ENCODE measurements at places on chromosomes 2 and 18. TPM values are rescaled to one million over a fixed set of nuclear protein-coding genes. Genes with fewer than 3 reads are reported as not detected.

GRCh38 chr18:47997338-47997780, 66.9 kb upstream of the SMAD2 start:
- DNase-seq = peak; percentile 76

The MAP3K19 gene
- total RNA-seq = not detected

The VWC2L gene
- not detected for total RNA-seq

DNA sequence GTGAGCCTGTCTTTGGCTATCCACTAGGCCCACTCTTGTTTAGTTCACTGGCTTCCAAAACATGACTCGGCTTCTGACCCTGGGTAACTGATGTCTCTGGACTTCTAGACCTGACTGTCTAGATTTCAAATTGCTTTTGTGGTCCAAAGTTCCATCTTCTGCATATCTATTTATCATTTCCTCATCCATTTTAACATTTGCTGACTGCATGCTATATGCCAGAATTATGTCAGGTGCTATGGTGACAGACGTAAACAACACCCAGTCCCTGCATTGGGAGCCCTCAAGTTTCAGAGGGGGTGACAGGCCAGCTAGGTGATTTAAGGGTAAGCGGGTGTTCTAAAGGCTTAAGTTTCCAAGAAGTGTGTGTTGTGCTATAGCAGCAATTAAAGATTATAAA, 140.9 kb downstream of the PIEZO2 start:
- DNase-seq = no peak

DNA sequence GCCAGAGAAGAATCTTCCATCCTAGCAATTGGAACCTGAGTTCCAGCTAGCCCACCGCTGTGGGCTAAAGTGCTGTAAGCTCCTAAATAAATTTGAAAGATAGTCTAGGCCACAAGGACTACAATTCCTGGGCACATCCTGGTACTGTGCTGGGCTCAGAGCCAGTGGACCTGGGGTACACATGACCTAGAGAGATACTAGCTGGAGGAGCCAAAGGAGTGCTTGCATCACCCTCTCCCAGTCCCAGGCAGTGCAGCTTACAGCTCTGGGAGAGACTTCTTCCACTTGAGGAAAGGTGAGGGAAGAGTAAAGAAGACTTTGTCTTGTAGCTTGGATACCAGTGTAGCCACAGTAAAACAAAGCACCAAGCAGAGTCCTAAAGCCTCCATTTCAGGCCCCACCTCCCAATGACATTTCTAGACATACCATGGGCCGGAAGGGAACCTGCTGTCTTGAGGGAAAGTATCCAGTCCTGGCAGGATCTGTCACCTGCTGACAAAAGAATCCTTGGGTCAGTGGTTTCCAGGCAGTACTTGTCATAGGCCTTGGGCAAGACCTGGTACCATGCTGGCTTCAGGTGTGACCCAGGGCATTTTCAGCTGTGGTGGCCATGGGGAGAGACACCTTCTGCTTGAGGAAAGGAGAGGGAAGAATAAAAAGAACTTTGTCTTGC, 89.5 kb downstream of the TMEM185B start:
- no peak for DNase-seq

DNA sequence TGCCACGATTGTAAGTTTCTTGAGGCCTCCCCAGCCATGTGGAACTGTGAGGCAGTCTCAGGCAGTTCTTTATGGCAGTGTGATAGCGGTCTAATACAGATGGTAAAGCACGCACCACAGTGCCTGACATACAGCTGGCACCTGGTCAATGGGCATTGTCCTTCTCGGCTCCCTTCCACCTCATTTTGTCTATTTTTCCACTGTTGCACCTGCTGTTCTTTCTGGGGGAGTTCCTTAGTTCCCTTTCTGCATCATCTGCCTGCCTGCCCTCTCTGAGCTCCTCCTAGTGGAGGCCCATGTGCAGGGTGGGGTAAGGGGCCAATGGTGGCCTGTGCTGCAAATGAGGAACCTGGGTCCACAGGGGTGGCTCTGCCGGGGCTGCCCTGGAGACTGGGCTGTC, 157.6 kb downstream of the LPIN1 start:
- no peak for DNase-seq

The RSAD2 gene
- total RNA-seq = 3.6 TPM

DNA sequence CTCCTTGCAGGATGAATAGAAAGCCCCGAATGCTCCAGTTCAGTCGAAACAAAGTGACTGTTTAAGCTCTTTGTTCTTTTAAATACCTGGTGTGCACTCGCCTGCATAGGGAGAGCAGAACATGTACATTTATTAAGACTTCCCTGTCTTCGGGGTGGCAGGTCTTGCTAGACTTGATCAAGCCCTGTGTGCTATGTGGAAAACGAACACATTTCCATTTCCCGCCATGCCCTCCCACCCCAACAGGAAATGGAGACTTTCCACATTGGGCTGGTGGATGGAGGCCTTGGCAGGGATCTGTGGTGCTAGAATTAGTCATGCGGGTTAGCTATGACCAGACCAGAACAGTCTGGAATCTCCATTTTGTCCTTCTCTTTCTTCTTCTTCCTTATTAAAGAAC, 321.0 kb upstream of the THSD7B start:
- peak; percentile 9 for DNase-seq

DNA sequence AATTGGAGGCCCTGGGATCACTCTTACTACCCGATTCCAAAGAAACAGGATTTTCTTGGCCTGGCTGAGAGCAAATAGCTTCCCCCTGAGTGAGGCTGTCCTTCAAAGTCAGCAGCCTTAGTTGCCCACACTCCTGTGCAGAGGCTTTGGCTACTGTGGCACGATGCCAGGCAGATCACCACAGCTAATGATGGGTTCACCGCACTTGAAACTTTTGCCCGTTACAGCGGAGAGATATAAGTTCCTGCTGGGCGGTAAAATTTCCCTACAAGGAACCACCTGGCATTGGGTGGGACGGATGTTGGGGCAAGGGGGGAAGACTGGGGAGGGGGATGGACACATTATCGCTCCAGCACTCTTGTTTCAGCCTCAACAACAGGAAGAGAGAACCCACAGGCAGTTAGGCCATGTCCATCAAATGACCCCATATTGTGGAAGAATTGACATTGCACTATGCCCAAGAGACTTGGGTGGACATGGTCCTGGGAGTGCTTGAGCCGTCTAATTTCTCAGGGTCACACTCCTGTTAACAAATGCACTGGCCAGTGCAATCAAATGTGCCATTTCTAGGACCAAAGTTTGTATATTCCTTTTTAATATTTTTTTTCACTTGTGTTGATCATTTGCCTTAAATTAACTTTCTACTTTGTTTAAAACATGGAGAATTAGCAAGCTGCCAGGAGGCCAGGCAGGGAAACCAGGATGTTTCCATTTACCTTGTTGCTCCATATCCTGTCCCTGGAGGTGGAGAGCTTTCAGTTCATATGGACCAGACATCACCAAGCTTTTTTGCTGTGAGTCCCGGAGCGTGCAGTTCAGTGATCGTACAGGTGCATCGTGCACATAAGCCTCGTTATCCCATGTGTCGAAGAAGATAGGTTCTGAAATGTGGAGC, 4.4 kb downstream of the IL1B start:
- DNase-seq = peak; percentile 73

GRCh38 chr18:48841381-48842258, 109.1 kb downstream of the SMAD7 start:
- DNase-seq = peak; percentile 87

DNA sequence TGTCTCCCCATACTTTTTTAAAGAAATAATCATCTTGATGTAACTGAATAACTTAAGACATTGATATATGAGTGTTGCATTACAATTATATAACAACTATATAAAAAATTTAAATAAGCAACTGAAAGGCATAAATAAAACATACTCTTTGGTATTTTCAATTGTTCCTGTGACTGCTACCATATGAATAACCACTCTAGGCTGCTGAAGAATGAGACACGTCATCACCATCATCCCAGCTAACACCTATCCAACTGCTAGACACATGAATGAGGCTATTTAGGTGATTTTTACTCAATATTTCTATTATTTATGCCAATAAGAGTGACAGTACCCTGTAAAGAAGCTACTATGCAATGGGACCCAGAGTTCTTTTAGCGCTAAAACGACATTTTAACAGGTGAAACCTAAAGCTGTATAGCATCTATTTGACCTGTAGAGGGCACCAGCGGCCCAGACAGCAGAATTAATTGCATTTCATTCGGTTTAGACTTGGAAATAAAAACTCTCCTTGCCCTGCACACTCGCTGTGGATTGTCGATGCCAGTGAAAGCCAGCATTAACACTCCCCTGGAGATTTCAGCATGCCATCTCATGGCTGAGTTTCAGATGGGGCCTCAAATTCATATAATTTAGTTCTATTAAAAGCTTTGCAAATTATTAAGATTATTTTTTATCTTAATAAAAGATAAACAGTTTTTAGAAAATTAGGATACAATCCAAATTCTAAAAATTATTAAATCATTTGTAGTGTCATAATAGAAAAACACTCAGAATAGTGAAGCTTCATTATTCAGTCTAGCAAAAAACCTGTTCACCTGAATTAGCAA, 89.4 kb upstream of the MAP2 start:
- DNase-seq = peak; percentile 70

The SCN7A gene
- not detected for total RNA-seq

DNA sequence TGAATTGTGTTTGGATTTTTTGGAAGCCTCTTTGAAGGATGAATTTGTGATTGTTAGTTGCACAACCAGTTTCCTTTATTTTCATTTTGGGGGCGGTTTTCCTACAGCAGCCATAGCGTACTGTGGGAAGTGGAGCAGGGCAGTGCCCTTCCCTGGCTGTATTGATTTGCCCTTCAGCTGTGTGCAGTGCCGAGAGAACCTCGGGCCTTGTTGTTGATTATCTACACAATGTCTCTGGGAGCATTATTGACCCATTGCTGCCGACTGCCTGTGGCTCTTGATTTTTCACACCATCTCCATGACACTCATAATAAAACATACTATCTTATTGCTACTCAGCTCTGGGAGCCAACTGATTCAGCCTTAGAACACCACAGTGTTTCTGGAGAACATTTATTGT, 162.2 kb upstream of the BOD1L2 start:
- no peak for DNase-seq

DNA sequence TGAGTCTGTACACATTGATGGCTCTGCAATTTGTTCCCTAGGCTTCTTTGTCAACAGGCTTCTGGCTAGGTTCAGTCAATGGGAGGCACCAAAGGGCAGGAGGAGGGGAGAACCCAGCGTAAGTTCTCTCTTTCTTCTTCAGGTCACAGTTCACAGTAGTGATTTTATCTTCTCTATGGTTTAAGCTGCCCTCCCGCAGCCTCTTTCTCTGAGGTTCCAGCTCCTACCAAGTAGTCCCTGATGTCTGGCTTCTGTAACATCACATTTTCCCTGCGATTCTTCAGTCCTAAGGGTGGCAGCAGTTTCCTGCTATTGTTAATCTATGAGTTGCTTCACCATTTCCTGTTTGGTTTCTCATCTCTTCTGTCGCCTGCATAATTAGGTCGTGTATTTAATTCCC, 107.4 kb downstream of the CPO start:
- peak; percentile 25 for DNase-seq

The PER2 gene
- 4.0 TPM for total RNA-seq

DNA sequence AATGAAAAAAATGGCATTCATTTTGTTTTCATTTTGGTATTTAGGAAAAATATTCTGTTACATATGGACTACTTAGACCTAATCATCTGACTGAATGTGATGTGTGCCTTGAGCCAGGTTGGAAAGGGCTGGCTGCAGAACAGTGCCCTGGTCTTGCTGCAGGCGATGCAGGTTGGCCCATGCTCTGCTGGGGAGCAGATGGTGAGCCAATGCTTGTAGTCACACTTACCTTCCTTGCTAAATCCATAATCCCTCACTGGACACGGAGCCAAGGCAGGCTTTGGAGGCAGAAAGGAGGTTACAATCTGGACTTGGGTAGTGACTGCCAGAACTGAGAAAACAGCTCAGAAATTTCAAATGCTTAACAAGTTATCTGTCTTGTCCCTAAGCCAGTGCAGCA, 228.7 kb downstream of the ARHGAP15 start:
- no peak for DNase-seq

Data from RPMI7951 (cell line).